ENCODE measurements at places on chromosomes 7 and 10. TPM values are rescaled to one million over a fixed set of nuclear protein-coding genes. Genes with fewer than 3 reads are reported as not detected.
A peak's percentile ranks its signal among the peaks of the same experiment; 100 is the strongest.

DNA sequence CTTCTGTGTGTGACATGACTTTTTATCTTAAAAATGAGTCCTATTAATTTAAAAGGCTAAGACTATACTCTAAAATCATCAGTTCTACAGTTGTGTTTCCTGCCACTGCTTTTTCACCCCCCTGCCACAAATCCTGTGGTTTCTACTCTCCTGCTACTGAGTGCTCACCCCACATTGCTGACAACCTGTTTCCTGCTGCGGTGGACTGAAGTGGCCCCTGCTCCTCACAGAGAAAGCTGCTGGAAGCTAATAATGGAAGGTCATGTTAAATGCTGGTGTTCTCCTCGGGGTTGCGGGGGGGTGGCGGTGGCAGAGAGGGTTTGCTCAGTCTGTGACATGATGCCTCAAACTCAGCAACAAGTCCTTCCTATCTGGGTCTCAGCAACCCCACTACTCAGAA, 113.2 kb upstream of the INHBA start:
- peaks cover 23% of the 10 kb centered on the region for H3K4me1 ChIP-seq
- no peaks in the 10 kb centered on the region for H3K36me3 ChIP-seq
- no peak overlapping the region for H3K4me3 ChIP-seq
- no peak overlapping the region for H3K27ac ChIP-seq

- peak overlapping the region; percentile 51 for H3K4me3 ChIP-seq
- peaks cover 2% of the 10 kb centered on the region for H3K36me3 ChIP-seq
- peak; percentile 49 for DNase-seq
- no peaks in the 10 kb centered on the region for H3K27me3 ChIP-seq
- peak overlapping the region; percentile 89 for H3K27ac ChIP-seq
Observed at GRCh38 chr10:35356725-35357092, 20.4 kb downstream of the CCNY start.

GRCh38 chr7:80216996-80217842, 82.6 kb downstream of the GNAI1 start:
- H3K27me3 ChIP-seq = no peaks in the 10 kb centered on the region
- H3K4me1 ChIP-seq = peaks cover 6% of the 10 kb centered on the region
- no peak for DNase-seq
- H3K27ac ChIP-seq = peak overlapping the region; percentile 40
- H3K36me3 ChIP-seq = no peaks in the 10 kb centered on the region
- H3K4me3 ChIP-seq = no peak overlapping the region

- no peak overlapping the region for H3K27ac ChIP-seq
- no peaks in the 10 kb centered on the region for H3K4me1 ChIP-seq
- H3K27me3 ChIP-seq = peaks cover 1% of the 10 kb centered on the region
- no peak for DNase-seq
Observed at GRCh38 chr7:22111661-22112060, 166.0 kb upstream of the CDCA7L start.

- H3K27me3 ChIP-seq = no peaks in the 10 kb centered on the region
- H3K4me3 ChIP-seq = peak overlapping the region; percentile 80
- peaks cover 5% of the 10 kb centered on the region for H3K4me1 ChIP-seq
- DNase-seq = no peak
Observed at GRCh38 chr10:31030800-31031199, 865 bp downstream of the ZNF438 start.

- no peaks in the 10 kb centered on the region for H3K36me3 ChIP-seq
- H3K4me1 ChIP-seq = no peaks in the 10 kb centered on the region
Observed at GRCh38 chr10:63755441-63755840, 234.2 kb downstream of the REEP3 start.

DNA sequence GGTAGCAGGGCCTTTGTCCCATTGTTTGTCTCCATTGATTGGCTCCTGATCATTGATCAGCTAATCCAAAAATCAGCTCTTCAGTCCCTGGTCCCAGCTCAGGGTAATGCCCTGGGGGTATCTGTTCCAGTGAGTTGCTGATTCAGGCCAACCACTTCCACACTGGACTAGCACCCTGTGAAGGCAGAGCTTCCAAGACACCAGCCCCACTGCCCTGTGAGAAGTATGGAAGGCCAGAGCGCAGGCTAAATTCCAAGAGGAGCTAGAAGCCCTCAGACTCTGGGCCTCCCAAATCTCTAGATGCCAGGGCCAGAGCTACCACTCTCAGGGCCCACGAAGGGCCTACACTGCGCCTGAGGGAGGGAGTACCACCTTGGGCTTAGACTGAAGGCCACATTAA, 10.4 kb downstream of the TMEM72 start:
- no peak overlapping the region for H3K4me3 ChIP-seq
- no peak for DNase-seq
- H3K36me3 ChIP-seq = no peaks in the 10 kb centered on the region
- no peak overlapping the region for H3K27ac ChIP-seq
- no peaks in the 10 kb centered on the region for H3K4me1 ChIP-seq
- H3K27me3 ChIP-seq = no peaks in the 10 kb centered on the region

Gene C7orf57
- 0.74 TPM for total RNA-seq

Gene TAS2R41
- total RNA-seq = not detected
